ENCODE measurements at places on chromosomes 3 and 15.
A peak's percentile ranks its signal among the peaks of the same experiment; 100 is the strongest.

- DNase-seq: no peak
Measured at GRCh38 chr3:69542805-69543429, 157.0 kb upstream of the FRMD4B start.

- DNase-seq: peak; percentile 36
Measured at GRCh38 chr3:131543714-131544113, 40.9 kb upstream of the MRPL3 start.

- DNase-seq: no peak
Measured at GRCh38 chr3:141170678-141171295, 60.8 kb upstream of the PXYLP1 start.

DNA sequence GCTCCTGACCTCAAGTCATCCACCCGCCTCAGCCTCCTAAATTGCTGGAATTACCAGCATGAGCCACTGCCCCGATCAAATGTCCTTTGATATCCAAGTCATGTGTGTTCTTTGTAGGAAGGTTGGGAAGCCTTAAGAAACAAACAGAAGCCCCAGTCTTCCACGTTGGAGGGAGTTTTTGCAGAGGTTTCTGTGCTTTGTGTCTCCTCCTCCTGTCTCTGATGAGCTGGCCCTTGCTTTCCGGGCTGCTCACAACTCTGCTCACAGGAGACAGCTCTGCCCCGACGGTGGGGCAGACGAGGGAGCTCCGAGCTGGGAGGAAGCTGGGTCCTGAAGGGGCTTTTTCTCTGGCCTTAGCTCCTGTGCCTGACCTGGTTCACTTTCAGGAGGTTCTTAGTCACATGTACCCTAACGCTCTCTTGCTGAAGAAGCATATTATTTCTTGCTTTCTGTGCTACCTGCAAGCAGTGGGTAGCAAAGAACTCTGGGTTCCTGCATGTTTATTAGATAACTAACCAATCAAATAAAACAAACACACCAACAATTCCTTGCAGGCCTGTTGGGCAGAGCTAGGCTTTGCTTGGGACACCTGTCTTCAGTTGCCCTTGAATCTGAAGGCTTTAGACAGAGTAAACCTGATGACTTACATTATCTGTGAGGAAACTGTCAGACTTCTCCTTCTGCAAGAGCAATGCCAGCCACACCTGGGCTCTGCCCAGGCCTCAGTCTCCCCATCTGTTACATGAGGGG lies 52.6 kb upstream of the SMAD6 start:
- no peak for DNase-seq

GRCh38 chr15:40933517-40933902 lies 4.4 kb downstream of the DLL4 start:
- no peak for DNase-seq

- no peak for DNase-seq
Measured at GRCh38 chr3:145971186-145971585, 189.8 kb downstream of the PLOD2 start.

DNA sequence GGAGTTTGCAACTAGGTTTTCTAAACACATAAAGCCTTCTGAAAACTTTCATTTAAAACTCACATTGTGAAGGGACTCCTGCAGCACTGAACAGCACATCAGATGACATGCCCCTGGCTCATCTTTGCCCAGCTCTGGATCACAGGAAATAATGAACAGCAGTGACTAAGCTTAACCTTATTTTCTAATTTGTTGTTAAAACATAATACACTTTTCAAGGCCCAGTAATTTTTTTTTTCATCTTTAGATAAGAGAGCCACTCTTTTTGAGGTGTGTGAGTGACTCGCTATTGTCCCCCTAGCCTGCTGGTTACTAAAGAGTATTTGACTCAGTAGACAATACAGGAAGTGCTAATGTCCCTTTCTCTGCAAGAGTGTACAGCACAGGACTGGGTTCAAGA lies 204.0 kb downstream of the OSBPL10 start:
- no peak for DNase-seq

- no peak for DNase-seq
Measured at GRCh38 chr3:171809861-171810628, at the start of gene PLD1. TSS of gene PLD1 (minus strand) at chr3:171810483. CDS start at chr3:171738051, 72,432 bp downstream.

DNA sequence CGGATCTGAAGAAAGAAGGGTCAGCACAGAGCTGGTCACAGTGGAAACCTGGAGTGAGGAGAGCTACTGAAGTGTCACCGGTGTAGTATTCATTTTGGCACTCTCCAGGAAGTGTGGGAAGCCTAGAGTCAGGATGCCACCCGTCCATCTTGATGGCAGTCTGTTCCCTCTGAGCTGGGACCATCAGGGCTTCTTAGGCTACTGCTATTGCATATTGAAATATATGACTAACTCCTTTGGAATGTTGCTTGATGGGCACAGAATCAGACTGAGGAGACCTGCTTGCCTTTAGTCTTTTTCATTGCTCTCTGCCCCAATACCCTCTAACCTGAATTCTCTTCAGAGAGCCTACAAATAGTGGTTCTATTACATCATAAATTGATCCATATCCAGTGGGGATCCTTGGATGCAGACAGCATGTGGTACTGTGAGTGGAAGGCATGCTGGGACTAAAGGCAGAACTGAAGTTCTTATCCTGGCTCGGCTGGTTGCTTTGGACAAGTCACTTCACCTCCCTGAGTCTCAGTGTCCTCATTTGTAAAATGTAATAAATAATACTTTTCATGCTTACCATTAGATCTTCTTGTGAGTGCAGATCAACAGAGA lies 143.5 kb downstream of the PDE8A start:
- no peak for DNase-seq

GRCh38 chr3:196287090-196287439 lies 461 bp downstream of the PCYT1A start:
- no peak for DNase-seq

DNA sequence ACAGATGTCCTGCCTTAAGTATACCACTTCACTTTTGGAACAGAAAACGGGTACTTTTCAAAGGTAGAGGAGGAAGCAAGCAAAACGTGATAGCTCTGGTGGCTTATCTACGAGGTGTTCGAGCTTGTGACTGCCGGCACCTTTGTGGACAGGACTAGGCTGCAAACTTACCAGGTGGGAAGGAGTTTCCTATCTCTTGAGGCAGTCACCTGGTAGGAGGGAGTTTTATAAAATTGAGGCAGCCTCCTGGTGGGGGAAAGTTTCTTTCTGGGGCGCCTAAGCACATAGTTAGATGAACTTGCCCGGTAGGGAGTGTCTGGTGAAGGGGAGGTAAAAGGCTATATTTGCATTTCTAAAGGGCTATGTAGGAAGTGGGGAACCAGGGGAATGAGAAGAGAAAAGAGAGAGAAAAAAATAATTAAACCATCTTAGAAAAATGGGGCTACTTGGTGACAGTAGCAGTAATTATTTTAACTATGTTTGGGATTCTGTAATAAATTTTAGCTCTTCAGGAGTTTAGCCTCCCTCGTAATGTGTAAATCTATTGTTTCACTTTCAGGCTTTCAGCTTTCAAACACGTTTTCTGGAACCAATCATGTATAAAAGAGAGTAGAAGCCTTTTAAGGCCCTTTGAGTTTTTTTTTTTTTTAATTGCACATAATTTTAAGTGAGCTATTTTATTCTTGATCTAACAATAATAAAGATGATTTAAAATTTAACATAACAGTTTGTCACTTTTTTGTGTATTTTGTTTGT lies 131.0 kb downstream of the IL5RA start:
- no peak for DNase-seq

- DNase-seq: no peak
Measured at GRCh38 chr15:50135031-50135551, 16.1 kb upstream of the ATP8B4 start.

- DNase-seq: no peak
Measured at GRCh38 chr15:50890751-50891150, 17.7 kb upstream of the AP4E1 start.

- no peak for DNase-seq
Measured at GRCh38 chr15:59306520-59307164, 66.0 kb downstream of the MYO1E start.

DNA sequence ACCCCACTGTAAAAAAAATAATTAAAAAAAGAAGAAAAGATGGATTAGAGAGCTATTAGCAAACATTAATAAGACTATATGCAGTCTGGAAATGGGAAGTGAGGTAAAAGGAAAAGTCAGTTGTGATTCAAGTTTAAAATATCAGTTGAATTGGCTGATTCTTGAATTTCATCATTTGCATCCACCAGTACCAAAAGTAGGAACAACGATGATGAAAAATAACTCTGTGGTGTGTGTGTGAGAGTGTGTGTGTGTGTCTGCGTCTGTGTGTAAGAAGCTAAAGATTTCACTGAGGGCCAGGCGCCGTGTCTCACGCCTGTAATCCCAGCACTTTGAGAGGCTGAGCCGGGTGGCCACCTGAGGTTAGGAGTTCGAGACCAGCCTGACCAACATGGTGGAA lies 56.0 kb upstream of the SLC4A7 start:
- no peak for DNase-seq

- DNase-seq: no peak
Measured at GRCh38 chr3:134636406-134636805, 14.4 kb downstream of the KY start.

DNA sequence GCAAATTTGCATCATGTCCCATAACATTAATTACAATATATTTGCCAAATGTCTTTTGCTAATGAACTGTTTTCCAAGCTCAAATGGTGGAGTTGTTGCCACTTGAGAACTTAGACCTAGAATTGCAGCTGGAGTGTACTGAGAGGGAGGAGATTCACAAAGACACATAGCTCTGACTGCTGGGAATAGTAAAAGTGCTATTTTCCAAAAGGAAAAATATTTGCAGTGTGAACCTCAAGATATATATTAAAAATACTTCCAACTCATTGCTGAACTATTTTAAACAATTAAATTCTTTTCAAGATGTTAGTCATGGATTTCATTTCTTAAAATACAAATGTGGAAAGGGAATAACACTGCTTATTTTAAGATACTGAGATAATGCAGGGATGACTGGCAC lies 666.8 kb upstream of the ARPP21 start:
- no peak for DNase-seq

DNA sequence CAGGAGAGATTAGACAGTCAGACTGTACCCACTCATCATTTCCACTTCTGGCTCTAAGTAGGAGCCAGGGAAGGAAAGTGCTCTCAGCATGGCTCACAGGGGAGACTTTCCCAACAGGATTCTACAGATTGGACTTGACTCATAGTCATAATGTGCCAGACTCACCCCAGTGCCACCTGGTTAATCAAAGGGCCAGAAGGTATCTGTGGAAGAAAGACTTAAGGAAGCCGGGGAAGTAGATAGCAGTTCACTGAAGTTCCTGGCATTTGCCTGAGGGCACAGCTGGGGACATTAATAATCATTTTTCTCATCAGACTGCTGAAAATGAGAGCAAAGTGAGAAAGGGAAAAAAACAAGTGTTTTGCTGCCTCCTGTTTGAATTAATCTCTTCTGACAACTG lies 717.5 kb downstream of the TUSC7 start:
- DNase-seq: no peak

- DNase-seq: peak; percentile 73
Measured at GRCh38 chr3:58383904-58384303, 49.7 kb downstream of the PDHB start.
